ENCODE measurements at places on chromosomes 11 and 22.

DNA sequence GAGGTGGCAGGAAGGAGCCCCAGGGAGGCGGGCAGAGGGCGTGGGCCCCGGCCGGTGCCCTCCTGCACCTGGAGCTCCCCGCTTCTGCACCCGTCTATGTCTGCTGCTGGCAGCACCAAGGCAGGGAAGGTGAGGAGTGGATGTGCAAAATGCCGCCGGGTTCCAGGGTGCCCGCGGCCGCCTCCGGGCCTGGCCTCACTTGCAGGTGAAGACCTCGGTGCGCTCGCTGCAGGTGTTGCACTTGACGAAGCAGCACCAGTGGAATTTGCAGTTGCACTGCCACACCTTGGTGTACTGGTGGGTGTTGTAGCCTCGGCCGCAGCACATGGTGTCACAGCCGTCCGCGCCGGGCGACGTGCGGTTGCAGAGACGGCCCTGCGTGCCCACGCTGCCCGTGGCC, 54.3 kb downstream of the WNT7B start:
- DNase-seq, result no peak

GRCh38 chr11:76902121-76903014, 41.6 kb downstream of the ACER3 start:
- DNase-seq, result peak; percentile 9

DNA sequence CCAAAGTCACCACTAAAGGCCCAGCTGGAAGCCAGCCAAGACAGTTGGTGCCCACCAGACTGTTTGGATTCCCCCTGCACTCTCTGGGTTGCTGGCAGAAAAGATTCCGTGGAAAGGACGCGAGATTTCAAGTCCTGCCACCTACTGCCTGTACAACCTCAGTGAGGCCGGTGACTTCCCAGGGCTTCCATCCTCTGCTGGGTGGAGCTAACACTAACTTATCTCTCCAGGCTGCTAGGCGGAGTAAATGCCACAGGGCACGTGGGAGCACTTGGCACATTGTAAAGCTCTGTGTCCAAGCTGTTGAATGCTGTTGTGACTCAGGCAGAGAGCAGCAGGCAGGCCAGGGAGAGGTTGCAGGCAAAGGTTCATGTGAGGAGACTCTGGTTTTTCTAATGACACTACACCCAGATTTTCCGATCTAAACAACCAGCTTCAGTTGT, 50.9 kb upstream of the CDON start:
- peak; percentile 94 for DNase-seq

- no peak for DNase-seq
These were observed 273.0 kb downstream of the TBC1D22A start for GRCh38 chr22:47035425-47035881.

- DNase-seq, result no peak
These were observed 4.3 kb downstream of the RELA start for GRCh38 chr11:65658174-65659021.

- DNase-seq, result no peak
These were observed 27.7 kb downstream of the LRP4 start for GRCh38 chr11:46890665-46891064.

GRCh38 chr11:119700030-119700429, 29.0 kb downstream of the NECTIN1 start:
- no peak for DNase-seq

GRCh38 chr11:79697905-79698304, 257.1 kb upstream of the TENM4 start:
- DNase-seq, result no peak

GRCh38 chr22:23090457-23090835, 20.1 kb downstream of the GNAZ start:
- no peak for DNase-seq

GRCh38 chr11:113014262-113015097, 53.3 kb downstream of the NCAM1 start:
- DNase-seq, result peak; percentile 81

All from DMS153 (cell line).